Muscle of back (tissue), 13 donors: ENCODE measurements at places on chromosomes 6 and 20.

GRCh38 chr6:48080227-48081009 is 30.6 kb downstream of the PTCHD4 start:
- peak; percentile 46 for DNase-seq

DNA sequence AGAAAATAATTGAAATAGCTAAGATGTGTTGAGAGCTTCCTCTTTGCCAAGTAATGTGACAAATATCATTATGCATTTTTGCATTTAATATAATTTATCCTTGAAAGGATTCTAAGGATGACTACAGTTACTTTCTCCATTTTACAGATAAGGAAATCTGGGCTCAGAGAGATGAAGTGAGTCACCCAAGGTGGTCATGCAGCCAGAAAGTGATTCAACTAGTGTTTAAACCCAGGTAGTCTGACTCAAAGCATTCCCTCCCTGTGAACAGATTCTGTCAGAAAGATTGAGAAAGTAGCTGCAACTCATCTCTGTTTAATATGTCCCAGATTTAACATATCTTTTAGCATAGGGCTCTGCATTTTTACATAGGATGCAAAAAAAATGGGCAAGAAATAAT is 28.1 kb downstream of the NRSN1 start:
- DNase-seq: no peak

GRCh38 chr6:66926060-66926459 is 1219.0 kb upstream of the EYS start:
- no peak for DNase-seq

DNA sequence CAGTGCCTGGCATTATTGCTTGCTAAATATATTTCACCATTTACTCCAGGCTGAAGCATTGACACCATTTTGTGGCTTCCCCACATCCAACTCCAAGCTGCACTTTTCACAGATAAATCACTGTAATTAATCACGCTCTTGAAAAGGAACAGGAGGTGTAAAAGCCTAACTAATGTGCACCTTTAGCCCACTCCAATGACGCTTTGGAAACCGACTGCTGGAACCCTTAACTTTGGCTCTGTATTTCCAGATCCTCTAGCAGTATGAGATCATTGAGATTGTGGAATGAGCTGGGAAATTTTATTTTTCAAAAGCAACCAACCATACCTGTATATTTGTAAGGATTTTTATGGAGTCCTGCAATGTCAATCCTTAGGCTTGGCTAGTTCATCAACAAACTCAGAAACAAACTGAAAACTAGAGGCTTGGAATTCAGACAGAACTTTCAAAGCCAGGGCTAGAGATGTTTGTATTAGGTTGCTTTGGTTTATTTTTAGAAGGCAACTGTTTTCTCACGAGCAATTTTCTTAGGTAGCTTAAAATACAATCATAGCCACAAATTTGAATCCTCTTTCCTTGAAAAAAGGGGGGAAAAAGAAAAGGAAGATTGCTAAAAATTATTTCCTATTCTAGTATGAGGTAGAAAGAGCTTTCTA is 52.8 kb upstream of the UTRN start:
- DNase-seq: peak; percentile 29

GRCh38 chr6:82612475-82613039 is 248.9 kb downstream of the TPBG start:
- DNase-seq: peak; percentile 9

- DNase-seq: no peak
Observed at GRCh38 chr6:26472549-26473290, 15.0 kb downstream of the BTN2A1 start.

GRCh38 chr6:105804424-105804823 is 281.7 kb upstream of the PRDM1 start:
- DNase-seq: no peak

GRCh38 chr6:90701146-90701781 is 114.4 kb upstream of the MAP3K7 start:
- no peak for DNase-seq

- no peak for DNase-seq
Observed at GRCh38 chr6:2797564-2798031, 32.4 kb downstream of the WRNIP1 start.

GRCh38 chr20:43691928-43692524 is 25.1 kb downstream of the MYBL2 start:
- peak; percentile 44 for DNase-seq

DNA sequence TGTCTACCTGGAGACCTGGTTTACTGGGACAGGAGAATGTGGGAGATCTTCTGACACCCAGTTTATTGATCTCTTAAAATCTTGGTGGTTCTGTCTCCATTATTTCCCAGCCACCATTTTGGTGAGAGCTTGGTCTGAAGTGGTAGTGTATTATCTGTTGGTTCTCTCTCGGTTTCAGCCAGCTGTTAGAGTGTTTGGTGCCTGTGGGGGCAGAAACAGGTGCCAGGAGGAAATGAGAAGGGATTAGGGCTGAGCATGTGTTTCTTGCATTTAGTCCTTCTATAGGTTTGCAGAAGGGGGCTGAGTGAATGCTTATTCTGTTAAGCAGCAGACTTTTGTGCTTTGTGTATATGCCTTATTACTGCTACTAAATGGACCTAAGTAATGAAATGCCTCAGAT is 9.6 kb downstream of the JARID2 start:
- peak; percentile 55 for DNase-seq

- peak; percentile 62 for DNase-seq
Observed at GRCh38 chr6:37021356-37022129, 16.1 kb downstream of the FGD2 start.

DNA sequence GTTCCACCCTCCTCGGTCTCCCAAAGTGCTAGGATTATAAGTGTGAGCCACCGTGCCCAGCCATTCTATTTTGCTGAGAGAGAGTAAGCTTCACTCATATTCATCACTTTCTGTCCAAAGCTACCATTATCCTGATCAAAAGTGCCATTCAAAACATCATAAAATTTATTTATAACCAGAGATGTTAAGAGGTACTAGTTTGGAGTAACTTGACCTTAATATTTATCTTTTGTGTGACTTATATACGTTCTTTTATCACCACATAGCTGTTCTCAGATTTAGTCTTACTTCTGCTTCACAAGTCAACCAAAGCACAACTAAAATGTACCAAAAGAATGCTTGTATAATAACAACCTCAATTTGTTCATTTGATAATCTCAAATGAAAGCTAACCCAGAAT is 18.1 kb downstream of the AKIRIN2 start:
- no peak for DNase-seq

GRCh38 chr20:45138561-45139300 is 14.5 kb upstream of the WFDC12 start:
- no peak for DNase-seq

DNA sequence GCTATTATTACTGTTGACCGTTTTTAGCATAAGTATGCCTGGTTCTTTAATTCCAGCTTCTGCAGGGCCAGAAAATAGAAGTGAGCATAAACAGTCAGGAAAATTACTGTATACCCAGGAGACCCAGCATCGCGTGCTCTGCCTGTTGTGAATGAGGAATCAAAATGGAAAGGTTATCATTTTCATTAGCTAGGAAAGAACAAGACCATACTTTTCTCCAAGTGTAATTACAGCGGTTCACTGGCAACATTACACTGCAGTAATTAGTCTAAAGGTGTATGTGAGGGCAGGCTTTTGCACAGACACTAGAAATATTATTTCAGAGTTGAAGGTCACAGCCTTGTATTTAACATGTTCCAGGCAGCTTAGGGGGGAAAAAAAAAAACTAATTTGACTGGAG is 403.8 kb upstream of the SOX4 start:
- DNase-seq: no peak

- no peak for DNase-seq
Observed at GRCh38 chr20:5230544-5230943, 86.2 kb downstream of the PROKR2 start.

DNA sequence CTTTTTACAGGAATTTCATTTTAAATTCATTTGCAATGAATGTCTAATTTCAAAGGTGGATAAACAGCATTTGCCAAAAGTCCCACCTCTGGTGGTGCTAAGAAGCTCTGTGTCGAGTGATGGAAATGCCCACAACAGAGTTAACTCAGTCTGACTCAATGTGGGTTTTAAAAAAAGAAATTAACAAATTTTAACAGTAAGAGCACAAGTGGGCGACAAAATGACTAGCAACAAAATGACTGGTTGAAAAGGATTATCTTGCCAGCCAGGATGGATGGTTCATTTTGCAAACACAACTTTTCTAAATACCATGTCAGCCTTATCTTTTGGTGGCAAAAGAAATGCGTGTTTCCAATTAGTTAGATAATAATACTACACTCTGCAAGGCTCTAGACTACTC is 14.3 kb upstream of the TAGAP start:
- no peak for DNase-seq

DNA sequence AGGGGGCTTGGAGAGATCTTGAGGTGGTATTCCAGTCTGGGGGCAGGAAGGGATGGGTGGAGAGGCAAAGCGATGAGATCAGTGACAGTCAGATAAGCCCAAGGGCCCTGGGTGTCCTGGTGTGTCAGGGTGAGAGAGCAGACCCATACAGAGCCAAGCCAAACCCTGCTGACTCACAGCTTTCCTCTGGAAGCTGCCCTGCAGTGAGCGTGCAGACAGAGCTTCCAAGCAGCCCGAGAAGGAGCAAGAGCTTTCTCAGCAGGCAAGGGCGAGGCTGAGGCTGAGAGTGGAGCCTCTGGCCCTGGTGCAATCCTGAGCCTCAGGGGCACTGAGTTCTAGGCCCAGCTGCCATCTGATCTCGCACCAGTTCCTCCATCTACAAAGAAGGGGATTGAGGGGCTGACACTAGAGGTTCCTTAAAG is 91.1 kb upstream of the HIVEP1 start:
- DNase-seq: peak; percentile 59

DNA sequence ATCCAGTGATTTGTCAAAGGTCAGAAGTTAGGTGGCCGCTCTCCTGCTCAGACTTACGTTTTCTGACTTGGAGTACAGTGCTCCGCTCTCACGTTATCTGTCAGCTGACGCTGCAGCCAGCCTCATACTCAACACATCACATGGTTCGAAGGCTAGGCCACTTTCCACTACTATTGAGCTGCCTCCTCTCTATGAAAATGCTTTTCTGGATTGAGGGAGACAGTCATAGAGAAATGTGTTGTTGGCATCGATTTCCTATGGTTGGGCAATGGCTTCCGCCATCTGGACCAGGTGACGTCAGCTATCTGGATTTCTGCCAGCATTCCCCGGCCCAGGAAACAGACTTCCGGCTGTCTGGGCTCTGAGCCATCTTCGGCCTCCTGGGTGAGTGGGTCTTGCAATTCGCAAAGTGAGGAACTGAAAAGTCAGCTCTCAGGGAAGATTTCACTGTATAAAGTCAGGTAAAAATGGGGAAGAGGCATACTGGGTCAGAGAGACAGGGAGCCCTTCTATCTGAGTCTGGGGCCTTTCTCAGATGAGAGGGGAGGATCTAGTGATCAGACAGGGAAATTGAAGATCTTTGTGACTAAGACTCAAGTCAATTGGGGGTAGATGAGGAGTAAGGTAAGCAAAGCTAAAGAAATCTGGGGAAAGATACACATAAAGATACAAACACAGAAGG is 37.5 kb upstream of the IER3 start:
- DNase-seq: peak; percentile 98

GRCh38 chr6:89589297-89590025 is 49.1 kb downstream of the LYRM2 start:
- no peak for DNase-seq

GRCh38 chr6:160088069-160088783 is 33.4 kb upstream of the SLC22A1 start:
- DNase-seq: peak; percentile 92

DNA sequence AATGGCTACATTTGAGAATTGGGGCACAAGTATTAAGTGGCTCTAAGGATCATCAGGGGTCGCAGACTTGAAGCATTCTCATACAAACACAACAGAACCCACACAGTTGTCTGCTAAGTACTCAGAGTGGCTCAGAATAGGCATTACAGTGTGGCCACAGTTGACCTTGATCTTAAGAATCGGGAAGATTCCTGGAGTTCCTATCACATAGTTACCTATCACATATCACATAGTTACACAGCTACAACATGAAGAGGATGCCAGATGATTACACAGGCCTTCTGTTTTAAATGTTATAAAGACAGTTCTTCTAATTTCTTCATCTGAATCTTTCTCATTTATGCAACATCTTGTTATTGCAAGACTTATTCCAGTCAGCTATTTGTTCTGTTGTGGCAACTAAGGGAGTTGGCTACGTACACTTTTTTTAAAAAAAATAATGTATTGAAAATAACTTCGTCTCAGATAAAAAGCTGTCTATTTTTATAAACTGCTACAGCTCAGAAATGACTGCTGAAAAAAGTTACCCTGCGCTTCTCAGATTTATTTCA is 129.0 kb downstream of the REV3L start:
- no peak for DNase-seq

DNA sequence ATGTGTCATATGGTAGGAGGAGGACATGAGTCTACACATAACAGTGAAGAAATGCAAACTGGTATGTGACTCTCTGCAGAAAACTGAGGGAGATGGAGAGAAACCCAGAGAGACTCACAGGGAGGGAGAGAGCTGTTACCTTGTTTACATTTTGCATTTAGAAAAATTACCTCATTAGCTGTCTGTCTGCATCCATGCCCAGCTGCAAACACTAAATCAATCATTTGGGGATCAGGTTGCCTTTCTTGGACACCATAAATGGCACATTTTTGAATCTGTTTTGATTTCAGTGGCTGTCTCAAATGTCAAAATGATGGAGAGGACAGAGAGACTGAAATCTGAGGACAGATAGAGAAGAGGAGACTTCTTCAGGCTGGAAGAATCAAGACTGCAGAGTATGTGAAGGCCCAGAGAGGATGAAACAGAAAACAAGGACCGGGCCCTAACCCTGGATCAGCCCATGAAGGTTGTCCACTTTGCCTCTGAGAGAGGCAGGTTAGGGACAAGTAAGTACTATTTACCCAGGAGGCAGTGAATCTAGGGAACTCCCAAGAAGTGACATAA is 92.2 kb downstream of the UNC5CL start:
- DNase-seq: no peak

GRCh38 chr6:139028215-139028657 is 309 bp upstream of the ABRACL start:
- no peak for DNase-seq

- DNase-seq: no peak
Observed at GRCh38 chr6:10485406-10485805, 35.7 kb upstream of the GCNT2 start.

GRCh38 chr6:73929405-73929804 is 233.4 kb downstream of the CD109 start:
- no peak for DNase-seq

DNA sequence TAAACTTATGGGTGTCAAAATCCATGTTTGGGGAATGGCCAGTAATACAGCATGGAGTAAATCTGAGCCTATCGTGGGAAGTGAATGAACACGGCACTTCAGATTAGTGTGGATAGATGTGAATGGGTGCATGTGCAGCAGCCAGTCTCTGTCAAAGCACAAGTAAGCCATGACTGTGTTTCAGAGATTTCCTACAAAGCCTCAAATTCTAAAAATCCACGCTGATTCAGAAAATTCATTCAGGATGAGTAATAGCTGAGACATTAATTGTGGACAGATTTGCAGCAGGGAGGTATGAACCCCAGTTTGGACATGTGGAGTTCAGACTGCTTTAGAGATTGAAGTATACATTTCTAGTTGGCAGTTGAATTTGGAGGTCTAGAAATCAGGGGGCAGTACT is 115.1 kb downstream of the QKI start:
- no peak for DNase-seq

- peak; percentile 47 for DNase-seq
Observed at GRCh38 chr20:48381353-48382120, 446.3 kb downstream of the PREX1 start.

- no peak for DNase-seq
Observed at GRCh38 chr6:65646544-65646943, 60.5 kb downstream of the EYS start.

- no peak for DNase-seq
Observed at GRCh38 chr6:160069050-160069454, 52.6 kb upstream of the SLC22A1 start.
